ENCODE measurements at places on chromosomes 12 and 14.

GRCh38 chr12:6478416-6478815 is 7.9 kb upstream of the VAMP1 start:
- DNase-seq = no peak

DNA sequence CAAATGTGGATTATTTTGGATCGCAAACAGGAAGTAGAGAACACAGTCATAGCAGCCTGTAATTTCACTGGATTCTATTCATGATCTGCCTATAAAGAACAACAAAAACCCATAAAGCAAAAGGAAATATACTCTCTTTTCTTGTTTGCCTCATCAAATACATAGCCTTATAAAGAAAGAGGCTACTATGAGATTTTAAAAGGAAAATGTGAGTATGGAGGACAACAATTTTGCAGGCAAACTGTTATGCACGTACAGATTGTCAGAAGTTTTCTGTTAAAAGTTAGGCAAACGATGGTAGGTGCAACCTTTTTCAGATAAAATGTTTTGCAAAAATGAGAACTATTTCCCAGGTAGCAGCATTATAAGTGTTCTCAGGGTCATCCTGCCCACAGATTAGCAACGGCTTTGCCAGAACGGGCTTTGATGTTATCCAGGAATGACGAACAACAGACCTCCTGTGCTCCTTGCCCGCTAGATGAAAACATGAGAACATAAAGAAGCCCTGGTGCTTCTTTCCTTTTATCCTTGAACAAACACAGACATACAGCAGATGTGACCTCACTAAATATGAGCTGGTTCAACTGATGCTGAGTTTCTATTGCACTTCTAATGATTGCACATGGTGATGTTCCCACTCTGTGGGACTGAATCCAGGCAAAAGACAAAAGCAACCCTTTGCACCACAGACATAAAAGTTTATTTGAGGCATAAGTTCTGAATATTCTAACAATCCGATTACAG is 88.1 kb downstream of the ITPR2 start:
- no peak for DNase-seq

DNA sequence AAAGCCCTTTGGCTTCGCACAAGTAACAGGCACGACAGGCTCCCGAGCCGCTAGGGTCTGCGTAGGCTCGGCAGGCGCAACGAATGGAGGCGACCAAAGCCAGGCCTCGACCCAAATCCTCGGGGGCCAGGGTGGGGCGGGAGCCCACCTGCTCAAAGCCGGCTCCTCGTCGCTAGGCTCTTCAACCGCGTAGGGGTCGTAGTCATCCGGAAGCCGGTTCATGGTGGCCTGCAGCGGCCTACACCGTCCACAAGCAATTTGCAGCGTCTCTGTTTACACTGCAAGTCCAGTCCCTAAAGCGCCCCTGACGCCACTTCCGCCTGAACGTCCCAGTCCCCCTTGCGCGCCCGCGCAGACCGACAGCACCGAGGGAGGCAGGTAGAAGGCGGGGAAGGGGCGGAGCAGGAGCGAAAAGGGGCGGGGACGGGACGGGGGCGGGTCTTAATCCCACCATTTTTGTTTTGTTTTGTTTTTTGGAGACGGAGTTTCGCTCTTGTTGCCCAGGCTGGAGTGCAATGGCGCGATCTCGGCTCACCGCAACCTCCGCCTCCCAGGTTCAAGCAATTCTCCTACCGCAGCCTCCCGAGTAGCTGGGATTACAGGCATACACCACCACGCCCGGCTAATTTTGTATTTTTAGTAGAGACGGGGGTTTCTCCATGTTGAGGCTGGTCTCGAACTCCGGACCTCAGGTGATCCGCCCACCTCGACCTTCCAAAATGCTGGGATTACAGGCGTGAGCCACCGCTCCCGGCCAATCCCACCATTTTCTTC is at the start of gene EAPP:
Gene EAPP (minus strand): TSS at position 295 of the 774 bp plus-strand sequence. CDS start 73 bp downstream, at position 222.
- peak; percentile 95 for DNase-seq

- no peak for DNase-seq
These were observed 14.3 kb downstream of the CFL2 start for GRCh38 chr14:34699873-34700621.

DNA sequence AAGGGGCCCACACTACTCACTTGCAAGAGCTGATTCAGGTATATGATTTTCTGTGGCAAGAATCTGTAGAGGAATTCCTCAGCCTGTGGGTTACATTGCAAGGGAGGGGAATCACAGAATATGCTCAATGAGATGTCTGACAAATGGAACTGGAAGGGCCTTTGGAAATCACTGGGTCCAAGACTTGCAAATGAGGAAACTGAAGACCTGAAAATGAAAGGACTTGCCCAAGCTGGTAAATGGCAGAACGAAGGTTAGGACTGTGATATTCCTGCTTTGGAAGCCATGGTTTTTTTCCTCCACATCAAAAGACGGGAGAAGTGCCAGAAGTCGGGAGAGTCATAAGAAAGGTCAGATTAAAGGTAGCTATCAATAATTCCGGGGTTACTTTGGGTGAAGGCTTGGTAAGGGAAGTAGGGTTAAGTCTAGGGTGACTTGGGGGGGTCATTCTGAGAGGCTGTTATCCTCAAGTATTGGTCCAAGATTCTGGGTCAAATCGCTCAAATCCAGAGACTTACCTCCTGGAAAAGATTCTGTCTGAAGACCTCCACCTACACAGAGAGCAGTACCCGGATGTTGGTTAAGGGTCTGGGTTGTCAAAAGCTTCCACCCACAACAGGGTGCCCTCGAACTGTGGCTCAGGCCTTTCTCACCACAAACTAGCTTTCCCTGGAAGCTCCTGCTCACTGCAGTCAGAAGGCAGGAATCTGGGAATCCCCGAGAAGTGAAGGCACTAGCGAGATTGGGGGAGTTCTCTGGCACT is 539 bp downstream of the PSME2 start:
- DNase-seq = no peak
